ENCODE measurements at places on chromosomes 12 and 14.

DNA sequence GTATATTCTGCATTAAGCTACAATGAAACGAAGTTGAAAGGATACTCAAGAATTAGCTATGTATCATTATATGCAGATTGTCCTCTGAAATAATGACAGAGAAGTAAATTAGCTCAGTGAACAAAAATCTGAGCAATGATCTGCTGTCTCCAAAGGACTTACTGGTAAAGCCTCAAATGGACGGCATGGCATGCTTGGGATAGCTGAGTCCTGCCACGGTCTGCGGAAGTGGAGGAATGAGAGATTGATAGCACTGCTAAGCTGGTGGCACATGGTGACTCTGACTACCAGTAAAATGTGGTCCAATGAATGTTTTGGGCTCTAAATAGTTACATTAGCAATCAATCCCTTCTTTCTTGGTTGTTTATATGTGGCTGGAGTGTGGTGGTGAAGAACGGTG, 3.7 kb upstream of the DENND5B start:
- no peak for DNase-seq

- DNase-seq = no peak
Measured at GRCh38 chr12:120650233-120650690, 9.8 kb downstream of the CABP1 start.

- no peak for DNase-seq
Measured at GRCh38 chr12:43407816-43408645, 144.0 kb downstream of the ADAMTS20 start.

DNA sequence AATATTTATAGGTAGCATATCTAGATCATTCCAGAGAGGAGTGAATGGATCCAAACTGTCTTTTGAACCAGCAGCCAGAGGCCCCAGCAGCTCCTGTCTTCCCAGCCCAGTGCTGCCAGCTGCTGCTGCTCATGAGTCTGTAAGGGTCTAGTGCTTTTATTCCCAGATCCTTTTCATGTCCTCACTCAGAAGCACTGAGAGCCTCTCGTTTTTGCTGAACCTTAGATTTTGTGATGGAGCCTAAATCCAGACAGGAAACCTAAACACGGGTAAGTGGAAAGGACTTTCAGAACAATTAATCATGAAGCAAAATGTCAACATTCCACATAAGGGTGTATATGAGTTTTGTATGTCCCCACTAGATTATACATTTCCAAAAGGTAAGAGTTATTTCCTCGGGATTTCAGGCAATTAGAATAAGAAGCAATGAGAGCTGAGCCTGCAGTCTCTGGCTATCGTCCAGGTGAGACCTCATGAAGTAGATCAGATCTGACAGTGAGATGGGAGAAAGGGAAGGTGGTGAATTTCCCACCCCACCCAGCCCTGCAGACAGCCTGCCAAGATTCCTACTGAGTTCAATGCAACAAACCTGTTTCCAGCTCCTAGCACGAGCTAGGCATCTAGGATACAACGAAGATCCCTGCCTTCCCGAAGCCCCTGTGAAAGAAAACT, 84.4 kb downstream of the NINJ2 start:
- DNase-seq = no peak

- DNase-seq = no peak
Measured at GRCh38 chr14:101501858-101502615, 59.3 kb upstream of the DIO3 start.

- no peak for DNase-seq
Measured at GRCh38 chr12:10252201-10252600, 39.5 kb downstream of the GABARAPL1 start.

DNA sequence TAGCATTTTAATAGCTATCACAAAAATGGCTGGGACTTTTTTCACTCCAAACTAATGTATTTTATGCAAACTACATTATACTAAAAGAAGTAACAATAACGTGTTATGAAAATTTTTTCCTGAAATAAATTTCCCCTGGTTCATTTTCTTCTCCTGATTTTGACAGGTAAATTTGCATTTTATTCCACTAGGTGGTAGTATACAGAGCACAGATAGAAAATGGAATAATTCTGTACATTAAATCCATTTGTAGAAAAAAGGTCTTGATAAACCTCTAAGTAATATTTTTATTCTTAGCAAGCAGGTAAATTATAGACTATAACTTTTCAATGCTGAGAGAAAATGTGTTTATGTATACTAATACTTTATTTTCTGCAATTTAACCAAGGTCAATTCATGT, 96.5 kb downstream of the BCAT1 start:
- DNase-seq = no peak

DNA sequence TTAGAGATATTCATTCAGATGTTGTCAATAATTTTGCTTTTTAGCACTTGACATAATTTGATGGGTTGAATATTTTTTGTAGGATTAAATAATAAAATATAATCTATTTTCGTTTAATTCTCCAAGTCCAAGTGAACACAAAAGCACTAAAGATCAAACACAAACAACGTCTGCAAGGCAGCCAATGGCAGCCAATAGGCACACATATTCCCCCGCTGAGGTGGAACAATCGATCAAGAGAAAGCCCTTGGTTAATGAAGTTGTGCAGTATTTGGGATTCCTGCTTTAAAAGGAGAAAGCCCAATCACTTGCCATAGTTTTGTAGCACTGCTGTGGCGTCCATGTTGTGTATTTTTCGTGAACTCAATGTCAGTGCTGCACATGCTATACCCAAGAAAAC, 1.5 kb downstream of the DHRS7 start:
- no peak for DNase-seq

DNA sequence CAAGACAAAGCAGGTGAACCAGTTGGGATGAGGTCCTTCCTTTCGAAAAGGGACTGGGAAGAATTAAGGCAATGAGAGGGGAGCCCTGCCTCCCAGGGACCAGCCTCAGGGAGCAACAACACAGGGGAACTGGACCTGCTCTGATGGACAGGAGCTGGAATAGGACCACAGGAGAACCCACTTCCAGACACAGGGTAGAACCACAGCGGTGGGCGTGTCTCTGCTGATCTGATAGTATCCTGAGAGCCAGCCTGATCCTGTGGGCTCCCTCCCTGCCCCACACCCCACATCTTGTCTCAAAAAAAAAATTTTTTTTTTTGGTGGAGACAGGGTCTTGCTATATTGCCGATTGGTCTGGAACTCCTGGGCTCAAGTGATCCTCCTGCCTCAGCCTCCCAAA, 13.6 kb upstream of the PLEK2 start:
- no peak for DNase-seq

DNA sequence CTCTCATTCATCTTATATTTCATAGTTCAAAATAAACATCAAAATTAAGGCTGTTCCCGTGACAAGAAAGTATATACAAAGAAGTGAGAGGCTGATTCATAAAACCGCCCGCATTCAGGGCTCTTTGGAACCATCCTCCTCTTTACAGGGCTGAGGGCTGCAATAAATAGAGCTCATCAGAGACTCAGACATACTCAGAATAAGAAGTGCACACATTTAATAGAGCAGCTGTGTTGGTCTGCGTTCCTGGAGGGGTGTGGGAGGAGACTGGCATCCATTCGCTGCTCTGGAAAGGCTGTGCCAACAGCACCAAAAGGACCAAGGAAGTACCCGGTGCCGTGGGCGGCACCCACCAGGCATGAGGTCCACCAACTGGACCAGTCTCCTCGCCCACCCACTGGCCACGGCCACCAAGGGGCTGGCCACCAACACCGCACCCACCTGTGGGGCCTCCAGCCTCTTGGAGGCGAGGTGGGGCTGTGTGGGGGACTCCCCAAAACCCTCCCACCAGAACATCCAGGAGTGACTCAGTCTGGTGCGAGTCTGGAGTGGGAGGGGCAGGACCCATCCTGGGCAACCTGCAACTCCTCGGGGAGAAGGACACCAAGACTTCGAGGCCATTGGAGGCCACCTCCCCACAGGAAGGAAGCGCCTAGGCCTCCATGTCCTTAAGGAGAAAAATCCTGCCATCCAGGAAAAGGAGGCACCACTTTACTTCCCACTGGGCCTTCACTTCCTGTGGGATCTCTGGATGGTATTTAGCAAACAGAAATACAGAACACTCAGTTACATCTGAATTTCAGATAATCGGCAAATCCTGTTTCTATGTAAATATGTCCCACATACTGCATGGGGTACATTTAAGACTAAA, 32.7 kb downstream of the VCPKMT start:
- DNase-seq = no peak

DNA sequence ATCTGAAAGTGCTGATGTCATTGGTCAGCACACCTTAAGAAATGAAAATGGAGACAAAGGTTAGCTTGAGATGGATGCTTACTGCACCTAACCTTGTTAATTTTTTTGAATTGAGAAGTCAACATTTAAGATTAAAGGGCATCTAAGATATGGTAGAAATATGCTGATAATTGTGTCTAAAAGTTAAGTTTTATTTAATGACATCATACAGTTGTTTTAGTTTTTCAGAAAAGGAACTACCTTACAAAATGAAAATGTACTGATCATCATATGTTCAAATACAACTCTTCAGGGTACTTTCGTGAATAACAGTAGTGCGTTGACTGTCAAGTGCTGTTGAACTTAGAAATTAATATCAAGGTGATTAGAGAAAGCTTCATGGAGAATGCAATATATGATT, 2.5 kb downstream of the SMCO3 start:
- DNase-seq = no peak

- DNase-seq = no peak
Measured at GRCh38 chr14:89085737-89086382, 261.4 kb downstream of the TTC8 start.

DNA sequence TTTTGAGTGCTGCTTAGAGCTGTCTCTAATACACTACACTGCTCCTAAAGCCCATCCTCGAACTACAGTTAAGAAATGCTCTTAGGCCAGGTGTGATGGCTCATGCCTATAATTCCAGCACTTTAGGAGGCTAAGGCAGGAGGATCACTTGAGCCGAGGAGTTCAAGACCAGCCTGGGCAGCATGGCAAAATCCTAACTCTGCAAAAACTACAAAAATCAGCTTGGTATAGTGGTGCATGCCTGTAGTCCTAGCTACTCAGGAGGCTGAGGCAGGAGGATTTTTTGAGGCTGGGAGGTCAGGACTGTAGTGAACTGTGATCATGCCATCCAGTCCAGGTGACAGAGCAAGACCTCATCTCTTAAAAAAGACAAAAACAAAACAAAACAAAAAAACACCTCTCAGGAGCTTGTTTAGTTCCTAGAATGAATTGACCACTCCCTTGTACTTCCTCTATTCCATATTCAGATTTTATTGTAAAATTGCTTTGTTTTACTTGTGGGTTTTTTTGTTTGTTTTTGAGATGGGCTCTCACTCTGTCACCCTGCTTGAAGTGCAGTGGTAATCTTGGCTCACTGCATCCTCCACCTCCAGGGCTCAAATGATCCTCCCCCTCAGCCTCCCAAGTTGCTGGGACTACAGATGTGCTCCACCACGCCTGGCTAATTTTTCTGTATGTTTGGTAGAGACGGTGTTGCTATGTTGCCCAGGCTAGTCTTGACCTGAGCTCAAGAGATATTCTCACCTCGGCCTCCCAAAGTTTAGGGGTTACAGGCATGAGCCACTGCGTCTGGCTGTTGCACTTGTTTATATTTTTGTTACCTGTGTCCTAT, 13.6 kb downstream of the MDM2 start:
- DNase-seq = no peak

- no peak for DNase-seq
Measured at GRCh38 chr14:32134448-32135097, 57.5 kb downstream of the ARHGAP5 start.

DNA sequence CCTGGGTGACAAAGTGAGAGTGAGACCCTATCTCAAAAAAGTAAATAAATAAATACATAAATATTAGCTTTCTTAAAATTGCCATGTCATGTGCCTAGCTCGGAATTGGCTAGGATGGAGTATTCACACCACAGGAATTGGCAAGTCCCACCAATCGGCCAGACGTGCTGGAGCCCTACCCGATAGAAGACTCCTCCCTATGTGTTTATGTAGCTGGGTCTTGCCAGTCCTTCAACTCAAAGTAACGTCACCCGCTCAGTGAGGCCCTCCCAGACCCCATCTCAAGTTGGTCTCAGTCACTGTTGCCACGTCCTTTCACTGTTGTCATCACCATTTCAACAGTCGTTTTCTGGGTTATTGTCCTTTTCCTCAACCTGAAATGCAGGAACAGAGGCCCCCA, 20.2 kb downstream of the VRTN start:
- no peak for DNase-seq

DNA sequence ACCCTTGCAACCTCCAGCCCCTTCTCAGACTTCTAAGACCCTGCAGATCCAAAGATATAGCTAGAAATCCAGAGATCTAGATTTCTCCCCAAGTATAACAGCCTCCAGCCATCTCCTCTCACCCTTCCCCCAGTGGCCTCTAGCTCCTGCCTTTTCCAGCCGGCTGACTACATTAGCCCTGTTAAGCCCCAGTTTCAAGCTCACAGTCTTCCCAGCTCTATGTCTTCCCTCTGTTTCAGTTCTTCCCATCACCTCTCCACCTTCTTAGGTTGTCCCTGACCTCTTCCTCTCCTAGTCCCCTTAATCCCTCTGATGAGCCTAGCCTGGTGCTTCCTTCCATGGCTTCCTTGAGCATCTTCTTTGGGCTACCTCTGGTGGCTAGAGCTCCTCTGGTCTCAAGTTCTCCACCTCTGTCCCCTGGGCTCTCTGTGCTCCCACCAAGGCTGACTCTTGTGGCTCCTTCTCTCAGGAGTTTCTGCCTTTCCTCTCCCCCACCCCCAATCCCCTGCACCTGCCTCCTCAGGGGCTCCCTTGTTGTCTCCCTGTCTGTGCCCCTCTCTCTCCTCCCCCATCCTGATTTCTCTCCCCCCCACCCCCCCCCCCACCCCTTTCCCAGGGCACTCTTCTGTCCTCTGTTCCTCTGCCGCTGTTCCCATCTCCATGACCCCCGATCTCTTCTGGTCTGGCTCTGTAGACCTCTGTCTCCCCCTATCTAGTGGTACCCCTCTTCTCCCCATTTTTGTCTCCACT, 816 bp upstream of the GDF11 start:
- no peak for DNase-seq

DNA sequence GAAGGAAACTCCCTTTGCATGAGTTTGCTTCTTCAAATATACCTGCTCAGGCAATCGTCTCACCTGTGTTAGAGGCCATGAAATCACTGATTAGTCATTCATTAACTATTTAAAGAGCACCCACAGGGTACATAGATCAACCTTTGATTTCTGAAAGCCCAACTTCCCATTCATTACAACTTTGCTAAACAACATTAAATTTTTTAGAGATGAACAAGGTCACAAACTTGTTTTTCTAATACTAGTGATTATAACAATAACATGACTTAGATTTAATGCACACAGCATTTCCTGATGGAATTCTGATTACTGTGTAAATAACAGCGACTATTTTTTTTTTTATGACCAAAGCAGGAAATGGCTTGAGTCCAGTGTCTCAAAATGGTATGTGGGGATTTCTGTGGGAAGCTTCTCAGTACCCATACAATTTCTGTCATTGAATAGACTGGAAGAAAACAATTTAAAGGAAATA, 5.4 kb upstream of the ERO1A start:
- no peak for DNase-seq

GRCh38 chr12:61758661-61759060, 501.5 kb upstream of the USP15 start:
- DNase-seq = no peak

- no peak for DNase-seq
Measured at GRCh38 chr14:51597261-51598001, 54.3 kb upstream of the FRMD6 start.

DNA sequence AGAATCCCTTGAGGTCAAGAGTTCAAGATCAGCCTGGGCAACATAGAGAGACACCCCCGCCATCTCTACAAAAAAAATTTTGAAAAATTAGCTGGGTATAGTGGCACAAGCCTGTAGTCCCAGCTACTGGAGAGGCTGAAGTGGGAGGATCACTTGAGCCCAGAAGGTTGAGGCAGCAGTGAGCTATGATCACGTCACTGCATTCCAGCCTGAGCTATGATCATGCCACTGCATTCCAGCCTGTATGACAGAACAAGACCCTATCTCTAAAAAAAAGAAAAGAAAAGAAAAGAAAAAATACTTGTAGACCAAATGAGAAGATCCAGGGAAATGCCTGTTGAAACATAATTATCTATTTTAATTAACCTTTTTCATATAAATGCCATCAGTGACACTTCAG, 93.8 kb upstream of the MDM1 start:
- no peak for DNase-seq
